ENCODE measurements at places on chromosomes 1 and 21. TPM values are rescaled to one million over a fixed set of nuclear protein-coding genes. Genes with fewer than 3 reads are reported as not detected.
A peak's percentile ranks its signal among the peaks of the same experiment; 100 is the strongest.

DNA sequence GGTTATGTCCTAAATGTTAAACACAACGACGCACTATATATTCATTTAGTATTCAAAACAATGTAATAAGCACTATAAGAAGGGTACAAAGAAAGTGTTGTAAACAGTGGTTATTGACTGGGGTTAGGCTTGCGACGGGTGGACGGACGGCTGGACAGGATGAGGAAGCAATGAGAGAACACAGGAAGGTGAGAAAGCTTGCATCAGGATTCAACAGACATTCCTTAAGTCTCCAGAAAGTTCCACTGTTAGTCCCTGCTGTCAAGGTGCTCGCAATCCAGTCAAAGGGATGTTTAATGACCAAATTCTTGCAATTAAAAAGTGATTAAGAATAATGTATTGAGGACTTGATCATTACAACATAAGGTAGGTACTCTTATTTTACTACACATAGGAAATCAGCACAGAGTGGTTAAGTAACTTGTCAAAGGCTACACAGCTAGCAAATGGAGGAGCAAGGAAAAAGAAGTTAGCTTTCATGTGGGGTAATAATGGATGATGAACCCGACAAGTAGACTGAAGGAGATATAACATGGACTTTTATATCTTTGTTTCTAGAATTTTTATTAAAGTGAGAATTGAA lies 994 bp upstream of the ACBD6 start:
- no peak for DNase-seq
- H3K4me3 ChIP-seq: peak overlapping the region; percentile 82
- H3K4me1 ChIP-seq: no peaks in the 10 kb centered on the region
- H3K27ac ChIP-seq: peak overlapping the region; percentile 90

- H3K36me3 ChIP-seq: no peaks in the 10 kb centered on the region
- H3K4me3 ChIP-seq: no peak overlapping the region
- H3K4me1 ChIP-seq: no peaks in the 10 kb centered on the region
- no peak for DNase-seq
- H3K27me3 ChIP-seq: no peaks in the 10 kb centered on the region
Observed at GRCh38 chr1:237910834-237911233, 20.1 kb upstream of the ZP4 start.

DNA sequence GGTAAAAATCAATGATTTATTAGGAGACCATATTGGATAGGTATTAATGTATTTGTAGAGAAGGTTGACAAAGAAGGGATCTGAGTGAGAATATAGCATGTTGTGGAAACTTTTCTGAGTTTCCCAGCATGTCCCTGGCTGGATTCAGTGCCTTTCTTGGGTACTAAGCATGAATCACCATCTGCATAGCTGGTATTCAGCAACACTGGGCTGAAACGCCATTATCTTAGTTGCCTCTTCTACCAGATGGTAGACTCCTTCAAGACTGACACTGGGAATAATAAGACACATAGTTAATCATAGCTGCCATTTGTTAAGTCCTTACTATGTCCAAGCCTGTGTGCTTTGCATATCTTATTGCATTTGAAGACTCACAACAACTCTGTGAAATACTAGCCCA lies 45.5 kb downstream of the ATP5PF start:
- no peak for DNase-seq
- no peaks in the 10 kb centered on the region for H3K27me3 ChIP-seq

GRCh38 chr1:46181343-46182260 lies 5.3 kb upstream of the P3R3URF start:
- H3K4me3 ChIP-seq: peak overlapping the region; percentile 4
- no peak for DNase-seq
- no peaks in the 10 kb centered on the region for H3K36me3 ChIP-seq

GRCh38 chr1:8137481-8138244 lies 111.6 kb upstream of the ERRFI1 start:
- no peak for DNase-seq
- no peaks in the 10 kb centered on the region for H3K36me3 ChIP-seq
- H3K27ac ChIP-seq: peak overlapping the region; percentile 74
- peaks cover 7% of the 10 kb centered on the region for H3K4me1 ChIP-seq
- no peaks in the 10 kb centered on the region for H3K27me3 ChIP-seq

The AVPR1B gene
- not detected for total RNA-seq

All from breast epithelium (tissue), 4 donors.